Stimulated activated CD4-positive, alpha-beta T cell treated with anti-CD3 and anti-CD28 coated beads, Interleukin-12 subunit alpha, Interleukin-12 subunit beta, amount 100 ng/mL, for 24 hours (primary cell): ENCODE measurements at places on chromosomes 7 and 10.

GRCh38 chr7:93146036-93146435 is 2.1 kb downstream of the SAMD9L start:
- DNase-seq, result no peak

- DNase-seq, result no peak
Measured at GRCh38 chr10:79070081-79070605, 1.4 kb downstream of the ZMIZ1 start.

GRCh38 chr7:8322667-8323066 is 60.7 kb upstream of the ICA1 start:
- DNase-seq, result no peak

DNA sequence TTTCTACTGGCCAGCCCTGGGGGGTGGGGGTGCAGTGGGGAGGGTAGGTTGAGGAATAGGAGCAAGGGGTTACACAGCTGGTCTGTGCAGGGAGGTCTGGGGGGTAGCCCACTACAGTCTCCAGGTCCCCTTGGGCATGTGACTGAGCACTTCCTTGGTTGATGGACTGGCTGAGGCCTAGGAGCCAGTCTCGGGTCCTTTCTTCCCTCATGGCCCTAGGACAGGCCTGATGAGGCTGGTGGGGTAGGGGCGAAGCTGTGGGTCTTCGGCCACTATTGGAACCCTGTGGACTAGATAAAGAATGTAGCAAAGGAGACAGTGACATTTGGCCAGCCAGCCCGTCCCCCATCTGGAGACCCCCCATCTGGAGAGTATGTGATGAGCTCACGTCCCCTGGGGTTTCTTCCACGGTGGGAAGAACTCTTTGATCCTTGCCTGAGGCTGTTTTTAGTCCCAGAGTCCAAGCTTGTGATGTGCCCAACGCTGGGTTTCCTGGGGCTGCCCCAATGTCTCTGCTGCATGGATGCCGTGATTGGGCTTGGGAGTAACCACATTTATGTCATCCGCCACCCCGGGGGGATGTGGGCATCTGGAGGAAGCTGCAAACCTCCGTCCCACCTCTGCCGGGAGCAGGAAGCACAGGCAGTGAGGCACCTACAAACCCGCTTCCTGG is 20.7 kb downstream of the FAM241B start:
- DNase-seq, result no peak

DNA sequence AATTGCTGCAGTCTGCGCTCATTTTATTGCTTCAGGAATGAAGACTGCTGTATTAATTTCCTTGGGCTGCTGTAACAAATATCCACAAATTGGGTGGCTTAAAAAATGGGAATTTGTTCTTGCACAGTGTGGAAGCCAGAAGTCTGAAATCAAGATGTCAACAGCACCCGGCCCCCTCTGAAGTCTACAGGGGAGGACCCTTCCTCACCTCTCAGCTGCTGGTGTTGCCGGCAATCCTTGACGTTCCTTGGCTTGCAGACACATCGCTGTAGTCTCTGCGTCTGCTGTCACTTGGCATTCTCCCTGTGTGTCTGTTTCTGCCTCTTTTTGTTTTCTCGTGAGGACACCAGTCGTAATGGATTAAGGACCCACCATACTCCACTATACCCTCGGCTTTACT is 166.2 kb downstream of the PTPN20 start:
- no peak for DNase-seq

DNA sequence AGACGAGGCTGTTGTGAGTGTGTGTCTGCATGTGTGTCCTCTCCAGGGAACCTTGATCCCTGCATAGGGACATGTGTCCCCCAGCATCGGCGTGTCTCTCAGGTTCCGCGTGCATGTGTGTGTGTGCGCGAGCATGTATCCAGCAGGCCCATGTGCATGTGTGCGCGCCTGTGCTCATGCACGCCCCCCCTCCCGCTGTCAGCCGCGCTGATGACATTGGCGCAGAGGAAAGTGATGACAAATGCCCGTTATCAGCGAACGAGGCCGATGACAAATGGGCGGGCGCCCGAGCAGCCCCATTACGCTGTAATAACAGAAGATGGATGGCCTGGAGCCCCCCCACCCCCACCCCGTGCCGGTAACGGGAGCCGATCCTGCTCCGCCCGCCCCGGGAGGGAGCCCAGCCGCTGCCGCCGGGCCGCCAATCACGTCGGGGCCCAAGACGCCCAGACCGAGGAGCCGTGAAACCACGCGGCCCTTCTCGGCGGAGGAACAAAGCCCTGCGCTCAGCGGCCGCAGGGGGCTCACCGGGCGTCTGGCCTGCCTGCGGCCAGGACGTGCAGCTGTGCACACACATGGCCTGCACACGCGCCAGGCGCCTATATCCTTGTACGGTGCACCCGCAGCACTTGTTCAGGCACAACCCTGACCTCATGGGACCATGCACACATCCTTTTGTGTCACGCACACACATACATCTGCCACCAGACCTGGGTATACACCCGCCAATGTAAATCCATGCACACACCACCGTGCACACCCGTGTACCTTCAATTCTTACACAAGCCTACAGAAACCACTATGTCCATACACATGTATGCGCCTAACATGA is 21.5 kb downstream of the POLL start:
- DNase-seq, result no peak

GRCh38 chr7:128442356-128442755 is 13.3 kb upstream of the HILPDA start:
- DNase-seq, result no peak

DNA sequence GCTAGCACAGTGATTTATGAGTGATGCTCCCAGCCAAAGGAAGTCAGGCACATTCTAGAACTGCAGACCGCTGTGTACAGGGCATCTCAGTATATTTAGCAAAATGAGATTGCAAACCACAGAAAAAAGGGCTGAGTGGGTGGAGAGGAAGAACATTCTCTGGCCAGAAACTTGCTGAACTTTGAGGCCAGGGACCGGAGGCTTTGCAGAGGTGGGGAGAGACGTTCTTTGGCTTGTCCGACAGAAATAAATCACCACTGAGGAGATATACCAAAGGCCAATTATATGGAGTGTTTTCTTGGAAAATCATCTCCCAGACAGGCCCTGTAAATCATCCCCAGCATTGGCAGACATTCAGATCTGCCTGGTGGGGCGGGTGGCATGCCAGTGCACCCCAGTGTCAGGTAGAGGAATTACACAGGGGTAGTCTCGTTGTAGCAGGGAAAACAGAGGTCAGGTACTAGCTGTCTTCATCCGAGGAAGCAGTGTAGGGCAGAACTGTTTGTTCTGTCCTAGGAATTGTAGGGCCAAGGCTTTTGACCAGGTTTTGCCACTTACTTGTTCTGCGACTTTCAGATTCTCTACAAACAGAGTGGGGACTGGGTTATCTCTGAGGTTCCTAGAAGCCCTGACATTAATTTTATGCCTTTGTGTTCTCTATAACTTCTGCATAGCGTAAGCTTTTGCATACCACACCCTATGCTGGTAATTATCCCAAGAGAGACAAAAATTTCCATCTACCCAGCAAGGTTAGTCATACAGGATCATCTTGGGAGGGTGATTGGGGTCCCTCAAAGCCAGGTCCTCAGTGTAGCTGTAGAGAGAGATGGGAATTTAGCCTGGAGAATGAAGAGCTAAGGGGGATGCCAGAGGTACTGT is 655.6 kb downstream of the LRMDA start:
- no peak for DNase-seq

- DNase-seq, result no peak
Measured at GRCh38 chr7:148044173-148044572, 546.4 kb upstream of the C7orf33 start.

DNA sequence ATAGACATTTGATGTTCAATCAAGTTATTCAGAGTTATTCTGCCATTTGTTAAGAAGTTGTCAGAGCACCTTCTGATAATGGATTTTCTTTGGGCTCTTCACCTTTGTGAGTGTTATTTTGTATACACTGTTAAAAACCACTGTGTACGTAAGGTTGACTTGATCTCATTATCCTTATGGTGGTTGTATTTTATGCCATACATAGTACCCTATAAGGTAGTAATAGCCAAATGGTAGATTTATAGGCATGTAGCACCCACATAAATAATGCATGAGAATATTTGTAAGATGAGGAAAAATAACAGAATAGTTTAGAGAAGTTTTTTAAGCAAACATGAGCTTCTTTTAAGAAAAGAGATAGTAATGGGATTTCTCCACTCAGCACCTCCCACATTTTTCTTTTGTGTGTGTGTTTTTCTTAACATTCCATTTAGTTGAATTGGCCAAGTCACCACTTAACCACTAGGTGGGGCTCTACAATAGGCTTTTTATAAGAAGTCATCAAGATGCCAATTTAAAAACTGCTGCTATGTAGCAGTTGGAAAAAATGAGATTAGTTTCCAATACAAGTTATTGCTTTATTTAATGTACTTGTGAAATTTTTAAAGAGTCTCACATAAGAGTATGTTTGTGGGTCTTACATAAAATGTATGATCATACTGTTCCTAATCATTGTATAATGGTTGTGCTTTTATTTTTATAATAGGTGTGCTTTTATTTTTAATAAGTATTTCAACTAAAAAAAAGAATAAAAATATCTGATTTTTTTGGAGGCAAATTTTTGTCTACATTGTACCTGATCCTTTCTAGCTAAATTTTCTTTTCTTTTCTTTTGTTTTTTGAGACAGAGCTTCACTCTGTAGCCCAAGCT is 41.1 kb upstream of the STMP1 start:
- no peak for DNase-seq

DNA sequence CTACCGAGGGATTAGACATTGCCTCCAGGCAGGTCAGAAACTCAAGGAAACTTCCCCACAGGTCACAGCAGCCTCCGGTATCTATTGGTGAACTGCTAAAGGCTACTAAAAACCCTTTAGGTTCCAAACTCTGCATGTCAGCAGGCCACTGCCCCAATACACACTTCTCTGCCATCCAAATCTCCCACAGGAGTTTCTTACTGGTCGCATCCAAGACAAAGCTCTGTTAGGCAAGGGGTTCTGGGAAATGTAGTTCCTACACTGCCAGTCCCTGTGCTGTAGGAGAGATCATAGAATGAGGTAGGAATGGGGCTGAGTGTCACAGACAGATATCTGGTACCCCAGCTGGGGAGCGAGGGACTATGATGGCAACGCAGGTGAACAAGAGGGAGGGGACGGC is 757.0 kb upstream of the C7orf33 start:
- DNase-seq, result no peak

- no peak for DNase-seq
Measured at GRCh38 chr7:114502454-114503254, 88.0 kb downstream of the FOXP2 start.

- DNase-seq, result no peak
Measured at GRCh38 chr10:92742331-92743228, 52.8 kb downstream of the HHEX start.

- DNase-seq, result no peak
Measured at GRCh38 chr10:50316695-50317648, 65.7 kb upstream of the ASAH2 start.

DNA sequence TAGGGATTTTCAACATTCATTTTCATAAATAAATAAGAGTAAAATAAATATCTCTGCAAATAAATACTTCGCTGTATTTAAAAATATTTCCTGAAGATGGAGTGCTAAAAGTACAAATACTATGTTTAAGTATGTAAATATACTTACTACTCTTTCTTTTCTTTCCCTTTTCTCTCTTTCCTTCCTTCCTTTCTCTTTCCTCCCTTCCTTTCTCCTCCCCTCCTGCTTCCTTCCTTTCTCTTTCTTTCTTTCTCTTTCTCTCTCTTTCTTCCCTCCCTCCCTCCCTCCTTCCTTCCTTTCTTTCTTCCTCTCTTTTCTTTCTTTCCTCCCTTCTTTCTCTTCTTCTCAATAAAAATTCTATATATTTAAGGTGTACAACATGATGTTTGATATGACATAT is 496.1 kb downstream of the CCSER2 start:
- DNase-seq, result no peak

DNA sequence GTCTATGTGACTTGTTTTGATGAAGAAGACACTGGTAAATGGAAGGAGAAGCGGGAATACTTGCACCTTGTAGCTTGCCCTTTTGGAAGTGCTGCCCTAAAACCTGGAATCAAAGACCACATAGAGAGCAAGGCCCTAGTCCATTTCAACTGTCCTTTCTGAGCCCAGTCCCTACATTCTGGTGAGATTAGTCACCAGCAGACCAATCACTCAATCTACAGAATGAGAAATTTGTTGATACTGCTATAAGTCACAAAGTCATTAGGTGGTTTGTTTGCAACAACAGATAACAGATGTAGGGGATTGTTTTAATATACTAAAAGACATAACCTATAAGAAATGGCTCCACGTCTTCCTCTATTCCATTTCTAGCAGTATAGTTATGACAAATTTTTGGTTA is 33.6 kb downstream of the WASL start:
- DNase-seq, result no peak

- no peak for DNase-seq
Measured at GRCh38 chr10:113263056-113263455, 289.8 kb upstream of the HABP2 start.

DNA sequence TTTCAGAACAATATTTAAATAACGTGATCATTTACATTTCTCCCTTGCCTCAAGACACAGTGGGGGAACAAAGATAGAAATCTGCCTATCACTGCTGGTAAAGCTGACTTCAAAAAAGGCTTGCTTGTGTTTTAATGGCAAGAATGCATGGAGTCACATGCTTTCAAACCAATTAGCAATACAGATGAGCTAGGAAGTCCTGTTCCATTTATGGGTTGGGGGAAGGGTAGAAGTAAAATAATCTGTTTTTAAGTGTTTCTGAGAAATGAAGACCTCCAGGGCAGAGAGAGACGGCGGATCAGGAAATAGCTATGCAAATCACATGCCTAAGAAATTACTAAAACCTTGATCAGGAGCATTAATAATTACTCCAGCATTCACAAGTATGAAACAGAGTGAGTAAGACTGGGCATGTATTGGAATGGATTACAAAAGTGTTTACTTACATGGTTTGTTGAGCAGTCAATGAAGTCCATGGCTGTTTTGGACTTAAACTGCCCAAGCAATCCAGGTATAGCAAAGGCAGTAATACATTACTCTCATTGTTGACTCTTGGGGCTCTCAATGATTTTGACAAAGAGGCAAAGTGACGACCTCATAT is 142.0 kb downstream of the ARID5B start:
- no peak for DNase-seq

DNA sequence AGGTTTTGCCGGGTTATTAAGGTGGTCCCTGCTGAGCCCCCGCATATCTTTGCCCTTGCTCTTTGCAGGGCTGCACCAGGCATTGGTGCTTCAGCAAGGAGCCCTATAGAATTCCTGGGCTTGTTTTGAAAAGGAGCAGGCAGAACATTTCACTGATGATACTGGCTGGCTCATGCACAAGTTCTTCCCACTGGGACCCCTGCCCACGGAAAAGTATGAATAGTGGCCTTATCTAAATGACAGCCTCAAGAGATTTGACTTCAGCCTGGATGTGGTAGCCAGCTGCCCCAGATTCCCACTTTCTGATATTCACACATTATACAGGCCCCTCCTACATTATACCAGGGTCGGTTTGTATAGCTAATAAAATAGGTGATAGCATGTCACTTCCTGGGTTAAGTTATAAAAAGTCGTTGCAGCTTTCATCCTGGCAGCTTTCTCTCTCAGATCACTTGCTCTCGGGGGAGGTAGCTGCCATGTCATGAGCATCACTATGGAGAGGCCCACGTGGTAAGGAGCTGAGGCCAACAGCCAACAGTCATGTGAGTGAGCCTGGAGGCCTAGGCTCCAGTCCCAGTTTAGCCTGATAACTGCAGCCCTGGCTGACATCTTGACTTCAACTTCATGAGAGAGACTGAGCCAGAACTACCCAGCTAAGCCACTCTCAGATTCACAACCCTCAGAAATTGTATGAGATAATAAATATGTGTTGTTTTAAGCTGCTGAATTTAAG is 16.8 kb upstream of the CRTAC1 start:
- DNase-seq, result no peak
